ENCODE measurements at places on chromosomes 16 and 17.

GRCh38 chr17:45127548-45128300 is 4.6 kb downstream of the PLCD3 start:
- no peak for DNase-seq

- DNase-seq, result no peak
Measured at GRCh38 chr16:85205747-85206471, 93.6 kb upstream of the CIBAR2 start.

DNA sequence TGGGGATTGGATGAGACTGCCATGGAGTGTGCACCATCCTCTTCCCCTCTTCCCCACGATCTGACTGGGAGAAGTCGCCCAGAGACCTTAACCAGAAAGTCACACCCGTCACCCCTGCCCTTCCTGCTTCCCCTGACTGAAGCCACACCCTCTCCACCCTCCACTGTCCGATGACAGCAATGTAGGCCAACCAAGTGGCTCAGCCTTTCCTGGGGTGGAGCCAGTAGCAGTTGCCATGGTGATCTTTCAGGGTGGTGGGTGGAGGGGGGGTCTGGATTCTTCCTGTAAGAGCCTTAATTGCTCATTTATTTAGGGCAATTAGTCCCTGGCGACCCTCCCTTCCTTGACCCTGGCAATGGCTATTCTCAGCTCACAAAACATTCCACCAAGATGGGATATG is 37.5 kb upstream of the PHB1 start:
- DNase-seq, result no peak

GRCh38 chr16:58789351-58789750 is 55.2 kb upstream of the GOT2 start:
- DNase-seq, result no peak

- no peak for DNase-seq
Measured at GRCh38 chr16:64990101-64990500, 131.8 kb downstream of the CDH11 start.

- no peak for DNase-seq
Measured at GRCh38 chr17:3867606-3868005, 21.6 kb upstream of the NCBP3 start.

GRCh38 chr16:4511441-4512082 is 27.0 kb downstream of the CDIP1 start:
- no peak for DNase-seq

DNA sequence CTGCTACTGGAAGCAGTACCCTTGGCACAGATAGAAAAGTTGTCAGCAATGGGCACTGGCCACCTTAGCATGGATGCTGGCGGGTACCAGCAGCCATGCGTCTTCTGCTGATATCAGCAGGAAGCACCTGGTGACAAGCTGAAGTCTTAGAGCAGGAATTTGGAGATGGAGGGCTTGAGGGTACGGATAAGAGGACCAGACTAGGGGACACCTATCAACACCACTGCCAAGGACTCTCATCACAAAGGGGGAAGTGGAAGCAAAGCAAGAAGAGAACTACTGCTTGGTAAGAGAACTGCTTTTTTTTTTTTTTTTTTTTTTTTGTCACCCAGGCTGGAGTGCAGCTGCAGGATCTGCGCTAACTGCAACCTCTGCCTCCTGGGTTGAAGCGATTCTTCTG is 35.4 kb upstream of the LYRM9 start:
- DNase-seq, result no peak

DNA sequence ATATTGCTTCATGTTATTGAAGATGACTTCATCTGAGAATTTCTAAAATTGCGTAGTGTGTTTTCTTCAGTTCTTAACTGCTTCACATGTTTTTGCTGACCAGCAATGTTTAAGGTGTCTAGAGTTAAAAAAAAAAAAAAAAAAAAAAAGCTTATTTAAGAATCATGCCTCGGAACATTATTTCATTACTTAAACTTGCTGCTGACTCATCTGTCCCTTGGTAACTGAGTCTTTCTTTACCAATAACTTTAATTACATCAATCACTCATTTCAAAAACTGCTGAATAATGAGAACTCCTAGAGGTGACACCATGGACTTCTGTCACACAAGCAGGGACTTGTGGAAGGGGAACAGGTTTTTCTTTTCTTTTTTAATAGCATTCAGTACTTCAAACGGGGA is 16.2 kb downstream of the IRX5 start:
- DNase-seq, result no peak

DNA sequence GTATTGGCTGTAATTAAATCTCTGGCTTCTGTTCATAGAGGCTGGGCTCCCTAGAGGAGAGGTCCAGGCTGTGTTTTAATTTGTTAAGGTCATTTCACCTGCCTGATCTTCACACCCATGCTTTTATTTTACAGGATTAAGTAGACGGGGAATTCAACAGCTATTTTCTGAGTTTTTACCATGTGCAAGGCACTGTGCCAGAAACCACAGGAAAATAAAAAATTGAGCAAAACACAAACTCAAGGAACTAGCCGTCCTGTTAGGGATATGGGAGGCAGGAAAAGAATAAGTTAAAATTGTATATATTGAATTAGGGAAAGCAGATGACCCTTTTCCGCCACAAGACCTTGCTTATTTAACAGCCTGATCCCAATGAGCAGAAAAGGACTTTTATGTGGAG is 29.1 kb downstream of the HS3ST3A1 start:
- DNase-seq, result no peak

GRCh38 chr16:27813591-27813990 is 249.9 kb downstream of the GSG1L start:
- DNase-seq, result no peak

DNA sequence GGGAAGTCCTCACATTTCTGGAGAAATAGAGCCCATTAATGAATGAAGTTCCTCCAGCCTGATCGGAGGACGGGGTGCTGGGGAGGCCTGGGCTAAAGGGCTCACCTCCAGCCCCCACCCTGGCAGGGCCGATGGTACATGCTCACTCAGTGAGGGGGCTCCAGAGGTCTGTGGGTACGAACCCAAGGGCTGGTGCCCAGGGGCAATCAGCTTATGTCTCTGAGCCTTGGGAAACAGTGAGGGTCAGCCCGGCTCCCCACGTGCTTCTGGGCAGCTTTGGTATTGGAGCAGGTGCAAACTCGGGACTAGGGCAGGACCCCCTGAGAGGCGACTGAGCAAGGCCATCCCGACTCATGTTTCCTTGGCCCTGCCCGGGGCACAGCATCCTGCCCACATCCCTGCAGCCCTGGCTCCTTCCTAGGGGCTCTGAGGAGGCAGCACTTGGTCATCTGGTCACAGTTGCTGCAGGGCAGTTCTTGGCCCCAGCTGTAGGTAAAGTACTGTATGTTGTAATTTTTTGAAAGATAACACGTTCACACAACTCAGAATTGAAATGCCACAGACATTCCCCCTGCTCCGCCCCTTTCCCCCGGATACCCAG is 969 bp upstream of the CETP start:
- no peak for DNase-seq

DNA sequence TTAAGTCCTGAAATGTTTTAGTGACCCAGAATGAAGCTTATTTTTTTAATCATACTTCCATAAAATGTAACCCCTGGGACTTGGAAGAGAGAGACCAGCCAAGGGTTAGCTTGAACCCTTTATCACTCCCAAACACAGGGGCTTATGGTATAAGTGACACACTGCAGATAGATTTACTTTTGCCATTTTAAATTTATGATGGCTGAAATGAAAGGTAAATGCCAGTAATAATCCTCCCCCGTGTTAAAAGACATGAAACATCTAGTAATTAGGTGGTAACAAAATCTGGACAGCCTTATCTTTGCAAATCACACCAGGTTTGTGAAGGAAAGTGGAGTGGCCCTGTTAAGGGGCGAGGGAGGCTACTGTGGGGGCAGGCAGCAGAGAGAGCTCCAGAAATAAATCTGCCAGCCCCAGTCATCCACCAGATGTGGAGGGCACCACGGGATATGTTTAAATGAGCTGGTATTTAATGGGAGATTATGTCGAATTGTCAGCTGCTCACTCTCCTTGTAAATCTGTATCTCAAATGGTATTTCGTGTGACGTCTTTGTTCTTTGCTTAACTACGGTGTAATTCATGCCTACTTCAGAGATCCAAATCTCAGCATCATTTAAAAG is 326.5 kb downstream of the WWOX start:
- DNase-seq, result no peak

DNA sequence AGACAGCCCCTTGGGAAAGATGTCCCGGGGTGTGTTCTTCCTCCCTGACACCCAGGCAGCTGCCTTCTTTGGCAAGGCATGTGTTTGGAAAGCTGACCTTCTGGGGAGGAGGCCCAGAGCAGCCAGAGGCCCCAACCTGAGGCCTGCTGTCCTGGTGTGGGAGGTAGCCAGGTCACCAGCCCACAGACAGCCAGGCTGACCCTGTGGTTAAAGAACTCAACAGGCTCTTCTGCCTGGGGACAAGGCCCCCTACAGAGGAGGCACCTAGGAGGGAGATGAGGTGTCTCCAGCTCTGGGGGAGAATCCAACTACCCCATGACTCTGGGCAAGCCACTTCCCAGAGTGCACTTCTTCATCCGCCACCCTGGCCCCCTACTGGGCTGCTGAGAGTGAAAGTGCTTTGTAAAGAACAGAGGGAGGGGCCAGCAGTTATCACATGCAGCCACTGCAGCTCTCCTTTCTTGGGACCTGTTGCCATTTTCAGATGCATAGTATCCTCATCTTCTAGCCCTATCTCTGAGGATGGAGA is 13.1 kb upstream of the SREBF1 start:
- no peak for DNase-seq

- DNase-seq, result no peak
Measured at GRCh38 chr16:82999711-83000110, 372.9 kb downstream of the CDH13 start.

DNA sequence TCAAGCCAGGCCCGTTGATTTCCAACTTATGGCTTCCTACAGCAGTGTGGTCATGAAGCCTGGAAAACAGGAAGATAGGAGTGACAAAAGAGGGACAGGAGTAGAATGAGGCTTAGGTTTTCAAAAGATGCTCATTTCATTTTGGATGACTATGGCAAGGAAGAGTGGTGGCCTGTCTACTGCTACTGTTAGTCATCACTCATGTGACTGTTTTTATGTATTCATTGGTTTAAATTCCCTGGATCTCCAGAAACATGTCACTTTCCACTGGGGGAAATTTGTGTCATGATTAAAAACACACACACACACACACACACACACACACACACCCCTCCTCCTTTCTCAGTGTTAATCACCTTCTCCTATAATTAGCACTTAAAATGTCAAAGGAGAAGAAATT is 1.1 kb upstream of the CYLD start:
- DNase-seq, result no peak

DNA sequence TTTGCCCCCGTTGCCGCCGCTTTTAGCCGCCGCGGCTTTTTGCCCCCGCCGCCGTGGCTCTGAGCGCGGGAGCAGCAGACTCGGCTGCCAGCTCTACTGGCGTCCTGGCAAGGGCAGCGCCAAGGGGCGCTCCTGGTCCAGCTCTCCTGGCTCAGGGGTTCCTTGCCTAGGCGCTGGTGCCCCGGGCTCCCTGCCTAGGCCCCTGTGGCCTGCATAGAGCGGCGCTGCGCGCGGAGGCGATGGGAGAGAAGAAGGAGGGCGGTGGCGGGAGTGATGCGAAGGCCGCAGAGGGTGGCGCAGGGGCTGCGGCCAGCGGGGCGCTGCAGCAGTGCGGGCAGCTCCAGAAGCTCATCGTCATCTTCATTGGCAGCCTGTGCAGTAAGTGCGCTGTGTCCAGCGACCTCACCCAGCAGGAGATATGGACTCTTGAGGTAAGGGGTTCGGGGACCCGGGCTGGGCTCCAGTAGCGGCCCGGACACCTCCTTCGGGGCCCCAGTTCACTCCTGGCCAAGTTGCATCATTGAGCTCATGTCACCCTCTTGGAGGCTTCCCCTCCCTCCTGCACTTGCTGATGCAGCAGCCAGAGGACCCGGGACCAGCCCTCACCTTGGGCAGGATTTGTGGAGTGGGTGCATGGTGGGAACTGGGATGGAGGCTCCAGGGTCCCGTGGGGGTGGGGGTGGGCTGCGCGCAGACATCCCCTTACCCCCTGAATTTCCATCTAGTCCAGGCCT is 1344.4 kb downstream of the TP53TG3F start:
- DNase-seq, result no peak

- no peak for DNase-seq
Measured at GRCh38 chr16:85179344-85180046, 67.2 kb upstream of the CIBAR2 start.

DNA sequence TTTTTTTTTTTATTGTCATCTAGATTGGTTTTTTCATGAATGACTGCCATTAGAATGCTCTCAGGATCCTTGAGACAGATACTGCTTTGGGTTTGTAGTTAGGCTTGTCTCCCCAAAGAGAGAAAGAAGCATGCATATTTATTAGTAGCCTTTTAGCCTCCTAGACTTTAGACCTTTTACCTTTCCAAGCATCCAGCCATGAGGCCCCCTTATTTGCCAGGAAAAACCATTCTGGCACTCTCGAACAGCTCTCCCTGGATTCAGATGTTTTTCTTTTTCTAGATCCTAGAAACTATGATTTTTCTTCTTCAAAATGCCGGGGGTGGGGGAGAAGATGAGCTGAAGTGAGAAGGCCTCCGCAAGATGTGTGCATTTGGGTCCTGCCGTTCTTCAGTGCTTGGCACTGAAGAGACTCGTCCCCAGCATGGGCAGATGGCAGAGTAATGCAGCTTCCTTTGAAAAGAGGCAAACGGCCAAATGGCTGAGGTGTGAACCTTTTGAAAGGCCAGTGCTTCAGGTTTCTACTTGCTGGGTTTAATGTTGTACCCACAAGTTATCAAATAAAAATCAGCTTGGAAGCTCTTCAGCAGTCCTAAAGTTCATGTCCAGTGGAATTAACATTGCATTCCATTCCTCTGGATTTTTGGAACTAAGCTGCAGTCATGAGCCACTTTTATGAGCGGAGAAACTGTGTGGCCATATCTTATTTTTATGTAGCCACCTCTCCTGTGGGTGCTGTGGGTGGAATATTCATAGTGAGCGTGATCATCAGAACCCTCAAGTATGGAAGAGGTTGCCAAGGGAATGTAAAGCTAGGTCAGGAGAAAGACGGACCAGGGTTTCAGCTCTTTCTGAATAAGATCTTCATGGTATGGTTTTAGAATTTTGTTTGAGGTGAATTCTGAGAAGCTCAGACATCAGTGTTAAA is 7.2 kb downstream of the SOCS7 start:
- DNase-seq, result no peak

- no peak for DNase-seq
Measured at GRCh38 chr17:74186498-74186897, 17.0 kb upstream of the RPL38 start.

GRCh38 chr17:15263206-15263579 is 1.9 kb downstream of the PMP22 start:
- no peak for DNase-seq

DNA sequence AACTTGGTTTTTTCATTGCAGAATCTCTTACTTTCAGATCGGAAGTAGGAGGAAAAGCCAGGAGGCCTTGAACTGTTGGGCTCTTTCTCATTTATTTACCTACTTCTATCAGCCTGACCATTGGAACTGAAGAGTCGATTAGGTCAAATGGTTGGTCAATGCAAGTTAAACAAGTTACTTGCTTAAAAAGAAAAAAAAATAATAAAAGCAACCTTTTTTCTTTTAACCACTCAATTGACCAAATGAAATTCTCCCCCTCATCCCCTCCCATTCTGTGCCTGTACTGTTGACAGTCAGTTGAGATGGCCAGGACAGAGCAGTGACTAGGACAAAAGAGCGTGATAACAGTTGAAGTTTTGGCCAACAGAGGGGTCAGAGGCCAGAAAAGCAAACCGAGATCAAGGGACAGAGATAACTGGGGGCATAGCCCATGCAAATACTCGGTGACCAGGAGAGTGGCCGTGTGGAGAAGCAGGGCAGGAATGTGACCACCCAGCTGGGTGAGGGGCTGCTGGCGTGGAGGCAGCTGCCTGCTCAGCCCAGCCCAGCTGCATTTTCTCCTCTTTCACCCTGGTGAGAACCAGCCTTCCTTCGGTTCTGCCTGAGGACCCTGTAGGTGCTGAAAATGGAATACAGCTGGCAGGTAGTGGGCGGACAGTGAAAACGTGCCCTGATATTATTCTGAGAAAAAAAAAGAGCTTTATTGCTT is 72.2 kb downstream of the HS3ST3B1 start:
- no peak for DNase-seq

Measured in C1 segment of cervical spinal cord (tissue), 14 donors.